ENCODE measurements at places on chromosomes 16 and 17.

DNA sequence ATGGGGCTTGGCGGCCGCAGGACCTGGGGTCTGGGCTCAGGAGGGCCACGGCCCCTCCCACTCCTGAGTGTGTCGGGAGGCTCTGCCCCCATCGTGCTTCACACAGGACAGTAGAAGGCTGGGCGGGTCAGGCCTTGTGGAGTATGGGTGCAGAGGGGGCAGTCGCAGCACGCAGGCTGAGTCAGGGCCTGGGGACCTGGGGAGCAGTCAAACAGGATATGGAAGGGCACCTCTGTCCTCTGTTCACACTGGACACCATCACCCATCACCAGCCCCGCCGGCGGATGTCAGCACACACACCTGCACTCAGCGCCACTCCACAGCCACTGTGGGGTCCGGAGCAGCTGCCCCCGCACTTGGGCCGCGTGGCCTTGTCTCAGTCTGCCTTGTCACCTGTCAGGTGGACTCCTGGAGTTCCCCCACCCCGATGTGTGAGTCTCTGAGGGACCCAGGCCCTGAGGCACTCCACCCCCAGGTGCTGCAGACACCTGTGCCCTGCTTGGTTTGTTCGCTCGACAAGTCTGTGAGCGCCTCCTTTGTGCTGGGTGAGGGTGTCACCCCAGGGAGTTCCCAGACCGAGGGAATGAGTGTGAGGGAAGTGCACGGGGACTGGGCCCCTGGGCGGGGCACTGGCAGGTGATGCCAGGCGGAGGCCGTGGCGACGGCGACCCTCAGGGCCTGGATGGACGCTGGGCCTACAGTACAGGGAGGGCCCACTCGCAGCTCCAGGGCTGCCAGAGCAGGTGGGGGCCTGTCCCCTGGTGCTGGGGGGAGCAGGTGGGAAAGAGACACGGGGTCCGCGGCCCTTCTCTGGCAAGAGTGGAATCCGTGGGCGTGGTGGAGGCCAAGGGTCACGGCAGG, 31.7 kb downstream of the ZFPM1 start:
- DNase-seq: no peak

- DNase-seq: no peak
Observed at GRCh38 chr17:13561606-13562270, 40.0 kb downstream of the HS3ST3A1 start.

- no peak for DNase-seq
Observed at GRCh38 chr17:21815352-21816063, 123.2 kb downstream of the KCNJ18 start.

- DNase-seq: no peak
Observed at GRCh38 chr17:78374631-78375274, 3.7 kb upstream of the PGS1 start.

- no peak for DNase-seq
Observed at GRCh38 chr17:2924211-2924610, 128.0 kb downstream of the RAP1GAP2 start.

- DNase-seq: no peak
Observed at GRCh38 chr16:11051879-11052808, 107.8 kb downstream of the CLEC16A start.

DNA sequence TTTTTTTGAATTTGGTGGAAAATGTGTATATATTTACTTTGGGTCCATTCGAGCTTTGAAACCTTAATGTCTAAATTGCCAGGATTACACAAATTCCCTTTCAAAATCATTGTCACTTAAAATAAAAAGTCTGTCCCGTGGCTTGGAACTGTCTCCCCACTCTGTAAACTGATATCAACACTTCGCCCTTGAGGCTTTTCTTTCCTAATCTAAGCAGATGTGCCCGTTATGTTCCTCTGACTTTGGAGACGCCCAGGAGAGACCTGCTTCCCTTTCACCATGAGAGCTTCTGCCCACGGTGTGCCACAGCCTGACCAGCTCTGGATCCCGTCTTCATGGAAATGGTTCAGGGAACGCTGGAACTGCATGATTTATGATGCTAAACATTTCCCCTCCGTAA, 151.3 kb downstream of the C16orf95 start:
- DNase-seq: no peak

DNA sequence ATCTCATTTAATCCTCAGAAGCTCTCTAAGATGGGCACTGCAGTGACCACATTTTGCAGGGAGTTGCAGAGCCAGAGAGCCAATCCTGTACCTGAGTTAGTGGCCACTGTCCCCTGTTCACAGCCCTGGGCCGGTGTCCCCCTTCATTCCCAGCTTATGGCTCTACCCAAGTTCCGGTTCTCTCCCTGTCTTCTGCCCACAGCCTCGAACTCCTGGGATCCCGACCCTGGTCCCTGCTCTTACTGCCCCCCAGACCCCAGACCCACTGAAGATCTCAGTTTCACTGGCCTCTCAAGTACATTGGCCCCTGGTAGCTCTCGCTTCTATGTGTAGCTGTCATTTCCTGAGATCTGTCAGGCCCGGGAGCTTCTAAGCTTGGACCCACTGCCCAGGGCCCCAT, 12.2 kb downstream of the ASGR2 start:
- no peak for DNase-seq

GRCh38 chr17:74444406-74444805, 12.5 kb downstream of the GPRC5C start:
- no peak for DNase-seq

GRCh38 chr17:81470270-81470943, 42.2 kb downstream of the ACTG1 start:
- no peak for DNase-seq

DNA sequence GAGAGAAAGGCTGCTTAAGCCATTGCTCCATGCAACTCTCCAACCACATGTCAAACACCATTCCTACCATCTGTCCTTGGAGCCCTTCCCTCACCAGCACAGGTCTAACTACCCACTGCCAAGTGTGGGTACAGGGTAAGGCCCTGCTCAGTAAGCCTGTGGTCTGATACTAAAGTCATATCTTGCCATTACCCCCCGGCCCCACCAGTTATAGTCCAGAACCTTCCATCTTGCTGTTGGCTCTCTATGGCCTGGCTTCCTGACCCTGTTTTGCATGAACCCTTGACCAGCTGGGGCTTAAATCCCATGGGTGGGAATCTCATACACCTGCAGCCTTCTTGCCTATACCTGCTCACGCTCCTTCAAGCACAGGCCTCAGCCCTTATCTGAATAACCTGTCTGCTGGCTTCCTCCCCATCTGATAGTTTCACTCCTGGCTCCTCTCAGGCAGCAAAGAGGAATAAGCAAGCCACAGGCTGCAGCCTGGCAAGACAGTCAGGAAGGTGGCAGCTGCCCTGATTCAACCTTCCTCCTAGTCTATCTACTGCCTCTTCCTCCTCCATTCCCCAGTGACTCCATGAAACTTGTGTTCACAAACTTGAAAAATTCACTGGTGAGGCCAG, 64.1 kb downstream of the ZFHX3 start:
- DNase-seq: no peak

GRCh38 chr17:8695241-8695640, 49.4 kb downstream of the CCDC42 start:
- DNase-seq: no peak

- DNase-seq: no peak
Observed at GRCh38 chr17:57395721-57396321, 139.5 kb downstream of the MSI2 start.

DNA sequence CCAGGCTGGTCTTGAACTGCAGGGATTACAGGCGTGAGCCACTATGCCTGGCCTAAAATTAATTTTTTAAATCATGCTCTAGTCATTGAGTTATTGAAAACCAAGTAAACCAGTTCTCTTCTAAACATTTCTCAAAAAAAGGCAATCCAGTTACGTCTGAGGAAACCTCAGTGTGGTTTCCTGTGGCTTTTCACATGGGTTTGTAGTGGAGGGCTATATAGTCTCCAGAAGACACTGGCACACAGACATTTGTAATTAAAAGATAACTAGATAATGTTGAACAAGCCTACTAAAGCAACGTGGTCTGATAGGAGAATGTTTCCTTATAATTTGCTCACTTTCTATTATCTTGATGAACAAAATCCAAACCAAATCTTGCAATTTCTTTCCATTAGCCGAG, 5.2 kb upstream of the TOB1 start:
- no peak for DNase-seq

DNA sequence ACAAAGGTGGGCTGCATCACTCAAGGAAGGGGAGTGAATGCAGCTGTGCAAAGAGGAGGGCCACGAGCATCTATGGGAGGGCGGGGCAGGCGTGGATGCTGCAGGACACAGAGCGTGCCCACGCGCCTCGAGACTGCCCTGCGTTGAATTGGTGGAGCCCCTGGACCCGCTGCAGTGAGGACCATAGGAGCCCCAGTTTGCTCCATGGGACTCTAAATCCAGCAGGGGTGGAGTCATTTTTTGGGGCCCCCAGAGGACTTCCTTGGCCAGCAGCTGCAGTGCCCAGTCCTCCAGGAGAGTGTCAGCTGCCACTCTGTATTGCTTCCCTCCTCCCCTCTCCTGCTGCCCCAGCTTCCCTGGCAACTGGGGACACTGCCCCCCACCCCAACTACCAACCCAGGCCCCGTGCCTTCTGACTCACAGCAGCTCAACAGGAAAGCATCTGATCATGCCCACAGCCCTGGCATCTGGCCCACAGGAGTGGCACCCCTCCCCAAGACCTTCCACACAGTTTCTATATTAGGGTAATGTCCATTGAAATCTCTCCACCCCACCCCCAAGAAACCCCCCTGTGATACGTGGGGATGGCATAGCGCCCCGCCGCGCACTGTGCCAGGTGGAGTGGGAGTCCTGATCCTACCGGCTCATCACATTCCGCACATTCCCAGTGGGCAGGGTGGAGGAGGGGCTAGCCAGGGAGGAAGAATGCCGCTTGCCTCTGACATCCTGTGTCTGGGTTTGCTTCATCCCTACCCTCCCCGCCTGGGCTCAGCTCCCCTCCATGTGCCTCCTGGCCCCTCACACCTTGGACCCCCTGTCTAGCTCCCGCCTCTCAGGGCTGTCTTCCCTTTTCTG, 27.8 kb upstream of the ITGA3 start:
- peak; percentile 83 for DNase-seq

DNA sequence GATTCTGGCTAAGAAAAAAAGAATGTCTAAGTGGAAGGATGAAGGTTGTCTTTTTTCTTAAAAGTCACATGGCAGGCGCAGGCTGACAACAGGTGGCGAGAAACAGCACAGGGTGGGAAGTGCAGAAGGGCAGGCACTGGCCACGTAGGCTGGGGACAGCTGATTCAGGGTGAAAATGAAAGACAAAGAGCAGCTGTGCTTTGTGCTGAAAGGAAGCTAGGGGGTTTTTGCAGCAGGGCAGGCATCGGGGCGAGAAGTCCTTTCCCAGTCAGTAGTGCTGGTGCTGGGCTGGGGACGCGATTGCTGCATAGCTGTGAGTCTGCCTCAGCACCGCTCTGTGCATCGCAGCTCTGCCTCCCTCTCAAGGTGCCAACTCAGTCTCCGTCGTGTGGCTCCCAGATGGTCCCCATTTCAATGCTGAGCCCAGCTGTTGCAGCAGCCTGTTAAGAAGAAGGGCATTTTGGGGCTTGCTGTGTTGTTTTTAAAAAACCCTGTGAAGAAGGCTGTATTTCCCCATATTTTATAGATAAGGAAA, 183.1 kb upstream of the CCL2 start:
- no peak for DNase-seq

- no peak for DNase-seq
Observed at GRCh38 chr17:76432712-76433336, 20.1 kb downstream of the UBE2O start.

- no peak for DNase-seq
Observed at GRCh38 chr17:45581860-45582259, 91.3 kb upstream of the PLEKHM1 start.

- DNase-seq: no peak
Observed at GRCh38 chr17:63961355-63962212, 11.1 kb downstream of the SCN4A start.

DNA sequence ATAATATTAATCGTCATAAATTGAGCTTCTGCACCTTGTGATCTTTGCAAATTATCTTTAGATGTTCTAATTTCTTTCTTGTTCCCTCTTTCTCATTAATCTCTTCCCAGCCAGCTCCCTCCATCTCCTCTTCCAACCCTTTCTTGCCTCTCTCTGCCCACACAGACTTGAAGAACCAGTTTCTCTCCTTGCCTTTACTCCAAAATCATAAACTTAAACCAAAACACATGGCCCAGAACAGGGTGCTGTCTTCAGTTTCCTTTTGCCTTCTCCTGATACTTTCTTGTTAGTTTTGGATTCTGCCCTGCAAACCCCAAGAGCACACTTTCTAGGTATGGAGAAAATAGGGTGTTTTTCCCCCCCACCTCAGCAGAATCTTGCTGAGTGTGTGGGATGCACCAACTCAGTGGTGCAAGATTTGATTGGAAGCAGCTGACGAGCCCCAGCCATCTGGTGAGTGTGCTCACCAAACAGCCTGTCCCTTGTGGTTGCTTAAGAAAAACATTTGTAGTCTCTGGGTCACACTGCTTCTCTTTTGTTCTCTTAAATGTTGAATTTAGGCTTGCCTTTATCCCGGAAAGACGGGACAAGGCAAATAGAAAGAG, 175.8 kb upstream of the MAF start:
- no peak for DNase-seq

DNA sequence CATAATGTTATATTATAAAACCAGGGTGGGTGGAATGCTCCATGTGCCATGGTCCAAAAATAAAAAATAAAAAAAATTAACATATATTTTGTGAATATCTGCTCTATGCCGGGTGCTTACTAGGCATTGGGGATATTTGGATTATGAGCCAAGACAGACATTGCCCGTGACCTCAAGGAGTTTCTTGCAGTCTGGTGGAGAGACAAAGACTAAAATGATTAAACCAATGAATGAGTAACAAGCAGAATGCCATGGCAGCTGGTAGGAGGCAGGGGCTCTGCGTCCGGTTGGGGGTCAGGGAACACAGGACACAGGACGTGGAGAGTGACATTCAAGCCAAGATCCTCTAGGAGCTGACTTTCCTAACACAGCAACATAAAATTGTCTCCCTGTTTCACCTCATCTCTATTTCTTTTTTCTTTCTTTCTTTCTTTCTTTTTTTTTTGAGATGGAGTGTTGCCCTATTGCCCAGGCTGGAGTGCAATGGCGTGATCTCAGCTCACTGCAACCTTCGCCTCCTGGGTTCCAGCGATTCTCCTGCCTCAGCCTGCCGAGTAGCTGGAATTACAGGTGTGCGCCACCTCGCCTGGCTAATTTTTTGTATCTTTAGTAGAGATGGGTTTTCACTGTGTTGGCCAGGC, 35.4 kb downstream of the RGS9 start:
- no peak for DNase-seq

DNA sequence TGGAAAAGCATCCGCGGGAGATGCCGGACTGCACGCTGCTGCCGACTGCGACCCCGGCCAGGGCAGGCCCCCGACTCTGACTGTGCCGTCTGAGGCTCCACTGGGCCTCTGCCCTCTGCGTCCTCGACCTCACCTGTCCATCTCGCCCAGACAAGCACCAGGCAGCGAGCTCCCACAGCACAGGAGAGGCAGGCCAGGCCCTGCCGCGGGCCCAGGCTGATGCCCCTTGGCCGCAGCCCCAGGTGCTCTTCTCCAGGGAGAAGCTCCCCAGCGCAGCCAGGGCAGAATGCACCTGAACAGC, 98.1 kb upstream of the DNAH17 start:
- DNase-seq: no peak

- DNase-seq: no peak
Observed at GRCh38 chr17:82061047-82061925, 4.3 kb downstream of the DUS1L start.
